ENCODE measurements at places on chromosomes 2 and 18.

- no peak for DNase-seq
Observed at GRCh38 chr2:96715658-96716057, 24.2 kb downstream of the LMAN2L start.

- no peak for DNase-seq
Observed at GRCh38 chr2:109398366-109399015, 215.3 kb downstream of the SEPTIN10 start.

DNA sequence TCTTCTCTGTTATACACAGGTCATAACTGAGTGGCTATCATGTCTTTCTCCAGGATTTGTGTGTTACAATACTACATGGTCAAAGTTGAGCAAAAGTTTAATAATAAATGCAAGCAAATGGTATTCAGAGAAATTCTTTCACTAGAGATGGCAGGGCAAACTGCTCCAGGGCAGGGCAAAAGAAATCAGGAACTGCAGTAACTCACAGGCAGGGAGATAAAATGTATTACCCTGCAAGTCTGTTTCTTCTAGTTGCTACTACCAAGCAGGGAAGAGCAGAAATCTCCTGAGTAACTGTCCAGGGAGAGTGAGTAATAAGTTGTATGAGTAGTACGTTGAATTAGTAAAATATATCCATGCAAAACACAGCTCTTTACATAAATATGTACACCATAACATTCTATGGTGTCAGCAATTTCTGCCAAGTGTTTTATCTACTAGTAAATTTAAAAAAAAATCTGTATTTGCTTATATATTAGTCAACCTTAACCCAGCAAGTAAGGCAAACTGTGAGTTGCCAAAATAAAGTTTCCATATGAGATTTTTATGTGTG is 404.1 kb downstream of the ZEB2 start:
- DNase-seq, result no peak

GRCh38 chr18:50944245-50944932 is 23.5 kb upstream of the ELAC1 start:
- DNase-seq, result no peak

GRCh38 chr18:24659827-24660720 is 199.6 kb downstream of the HRH4 start:
- peak; percentile 10 for DNase-seq

DNA sequence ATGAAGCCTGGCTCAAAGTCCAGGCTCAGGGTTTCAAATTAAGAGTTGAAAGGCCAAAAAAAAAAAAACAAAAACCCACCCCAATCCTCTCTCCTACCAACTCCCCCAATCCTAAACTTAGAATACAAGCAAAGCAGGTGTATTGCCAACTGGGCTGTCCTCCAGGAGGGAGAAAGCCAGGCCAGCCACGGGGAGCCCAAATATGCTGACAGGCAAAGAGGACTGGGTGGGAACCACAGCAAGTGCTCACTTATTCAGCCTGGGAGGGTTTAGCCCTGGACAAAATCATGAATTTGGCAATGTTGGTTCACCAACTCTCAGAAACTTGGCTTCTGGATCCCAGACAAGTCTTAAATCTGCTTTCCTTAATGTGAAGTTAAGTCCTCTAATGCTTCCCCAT is 36.5 kb downstream of the GKN2 start:
- no peak for DNase-seq

GRCh38 chr2:226932443-226932842 is 96.6 kb downstream of the RHBDD1 start:
- DNase-seq, result no peak

DNA sequence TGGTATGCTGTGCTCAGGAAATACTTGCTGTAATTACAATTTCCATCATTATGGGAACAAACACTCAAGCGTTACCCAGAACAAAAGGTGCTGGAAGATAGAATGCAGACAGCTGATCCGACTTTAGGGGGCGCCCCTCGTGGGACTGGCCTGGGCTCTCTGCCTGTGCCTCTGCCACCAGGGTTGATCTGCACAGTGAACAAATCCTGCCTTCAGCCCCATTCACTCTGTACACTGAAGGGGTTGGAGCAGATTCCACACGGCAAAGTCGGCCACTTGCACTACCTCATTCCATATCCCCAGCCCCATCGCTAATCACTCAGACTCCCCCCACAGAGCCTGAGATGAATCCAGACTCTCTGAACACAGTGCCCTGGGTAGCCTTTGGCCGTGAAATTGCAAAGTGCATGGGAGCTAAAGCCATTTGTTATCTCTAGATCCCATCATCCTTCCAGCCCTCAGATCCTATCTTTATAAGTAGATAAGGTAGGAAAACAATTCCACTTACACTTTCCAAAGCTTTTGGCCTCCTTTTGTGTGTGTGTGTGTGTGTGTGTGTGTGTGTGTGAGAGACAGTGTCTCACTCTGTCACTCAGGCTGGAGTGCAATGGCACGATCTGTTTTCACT is 69.3 kb downstream of the INPP5D start:
- DNase-seq, result no peak

DNA sequence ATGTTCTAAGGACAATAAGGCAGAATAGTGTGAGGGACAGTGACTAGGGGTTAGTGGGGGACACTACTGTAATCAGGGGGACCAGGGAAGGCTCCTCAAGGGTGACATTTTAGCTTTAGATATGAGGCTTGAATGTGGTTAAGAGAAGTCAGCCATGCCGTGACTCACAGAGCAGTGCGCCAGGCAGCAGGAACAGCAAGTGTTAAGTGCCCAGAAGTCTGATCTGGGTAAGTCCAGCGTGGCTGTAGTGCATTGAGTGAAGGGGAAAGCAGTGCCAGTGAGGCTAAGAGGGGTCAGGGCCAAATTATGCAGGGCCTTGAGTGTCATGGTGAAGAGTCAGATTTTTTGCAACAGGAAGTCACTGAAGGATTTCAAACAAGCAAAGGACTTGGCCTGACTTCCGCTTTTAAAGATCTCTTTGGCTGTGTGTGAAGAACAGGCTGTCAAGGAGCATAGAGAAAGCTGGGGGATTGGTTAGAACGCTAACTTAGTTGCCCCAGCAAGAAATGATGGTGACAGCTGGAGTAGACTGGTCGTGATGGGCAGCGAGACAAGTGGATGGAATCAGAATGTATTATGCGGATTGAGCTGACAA is 151.5 kb downstream of the MSH2 start:
- DNase-seq, result no peak
